ENCODE measurements at places on chromosomes 16 and 17.

DNA sequence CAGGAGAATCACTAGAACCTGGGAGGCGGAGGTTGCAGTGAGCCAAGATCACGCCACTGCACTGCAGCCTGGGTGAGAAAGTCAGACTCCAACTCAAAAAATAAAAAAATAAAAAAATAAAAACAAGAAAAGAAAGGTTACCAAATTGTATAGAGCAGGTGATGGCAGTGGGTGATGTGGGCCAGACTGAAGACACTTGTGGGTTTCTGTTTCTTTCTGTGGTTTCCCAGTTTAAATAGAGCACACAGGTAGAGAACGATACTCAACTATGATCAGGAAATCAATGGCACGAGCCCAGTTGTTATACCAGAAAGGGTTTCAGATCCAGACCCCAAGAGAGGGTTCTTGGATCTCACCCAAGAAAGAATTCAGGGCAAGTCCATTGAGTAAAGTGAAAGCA, 32.6 kb downstream of the NUBP1 start:
- DNase-seq: no peak

DNA sequence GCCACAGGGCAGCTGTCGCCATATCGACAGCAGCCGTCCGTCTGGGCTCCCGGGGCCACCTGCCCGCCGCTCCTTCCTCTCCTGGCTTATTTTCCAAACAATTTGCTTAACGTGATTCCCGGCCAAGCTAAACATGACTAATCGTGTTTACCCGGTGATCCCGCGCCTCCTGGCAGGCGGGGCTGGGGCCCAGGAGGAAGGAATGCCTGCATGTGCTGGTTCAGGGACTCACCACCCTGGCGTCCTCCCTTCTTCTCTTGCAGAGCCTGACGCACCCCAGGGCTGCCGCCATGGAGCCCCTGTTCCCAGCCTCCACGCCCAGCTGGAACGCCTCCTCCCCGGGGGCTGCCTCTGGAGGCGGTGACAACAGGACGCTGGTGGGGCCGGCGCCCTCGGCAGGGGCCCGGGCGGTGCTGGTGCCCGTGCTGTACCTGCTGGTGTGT, 6.1 kb downstream of the SSTR5 start:
- no peak for DNase-seq

DNA sequence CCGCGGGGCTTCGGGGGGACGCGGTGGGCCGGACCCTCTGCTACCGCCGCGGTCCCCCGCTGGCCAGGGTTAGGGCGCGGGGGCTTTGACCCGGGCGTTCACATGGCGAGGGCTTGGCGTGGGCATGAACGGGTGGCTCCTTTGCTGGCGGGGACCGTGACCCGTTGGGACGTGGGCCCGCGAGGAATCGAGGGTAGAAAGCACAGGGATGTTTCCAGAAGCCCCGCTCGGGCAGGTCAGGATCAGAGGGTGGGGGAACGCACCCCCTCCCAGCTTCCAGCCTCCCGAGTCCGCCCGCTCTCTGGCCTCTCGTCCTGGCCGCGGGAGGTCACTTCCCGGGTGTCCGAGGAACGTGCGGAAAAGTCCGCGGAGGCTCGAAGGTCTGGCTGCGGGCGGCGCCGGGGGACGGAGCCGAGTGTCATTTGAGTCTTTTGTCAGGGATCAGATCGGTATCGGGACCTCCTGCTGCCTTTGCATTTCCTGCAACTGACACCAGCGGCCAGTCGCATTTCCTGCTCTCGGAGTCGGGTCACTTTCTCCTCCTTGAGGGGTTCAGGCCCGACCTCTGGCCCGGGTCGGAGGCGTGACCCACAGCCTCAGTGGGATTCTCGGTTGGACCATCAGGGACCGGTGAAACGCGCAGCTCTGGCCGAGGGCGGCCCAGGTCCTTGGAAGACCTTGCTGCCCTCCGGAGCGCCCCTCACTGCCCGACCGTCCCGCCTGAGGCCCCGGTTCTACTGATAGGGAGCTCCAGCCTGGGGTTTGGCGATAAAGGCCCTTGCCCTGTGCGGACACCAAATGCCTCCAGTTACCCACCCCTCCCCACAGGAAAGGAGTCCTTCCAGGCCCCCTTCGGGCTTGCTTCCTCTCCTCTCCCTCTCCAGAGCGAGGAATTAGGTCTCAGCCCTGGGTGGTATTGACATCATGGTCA, 702 bp upstream of the WNT3 start:
- no peak for DNase-seq

DNA sequence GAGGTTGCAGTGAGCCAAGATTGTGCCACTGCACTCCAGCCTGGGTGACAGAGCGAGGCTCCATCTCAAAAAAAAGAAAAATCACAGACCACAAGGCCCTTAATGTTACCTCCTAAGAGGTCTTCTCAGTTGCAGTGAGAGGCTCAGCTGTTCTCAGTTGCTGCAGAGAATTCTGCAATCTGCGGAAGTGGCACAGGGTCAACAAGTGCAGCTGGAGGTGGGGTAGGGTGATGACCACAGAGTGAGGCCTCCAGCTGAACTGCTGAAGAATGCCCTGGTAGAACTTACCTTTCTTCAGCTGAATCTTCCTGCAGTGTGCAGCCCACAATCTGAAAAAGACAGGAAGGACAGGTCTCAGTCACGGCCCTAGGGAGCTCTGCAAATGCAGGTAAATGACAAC, 26.3 kb downstream of the CNTNAP1 start:
- DNase-seq: no peak

DNA sequence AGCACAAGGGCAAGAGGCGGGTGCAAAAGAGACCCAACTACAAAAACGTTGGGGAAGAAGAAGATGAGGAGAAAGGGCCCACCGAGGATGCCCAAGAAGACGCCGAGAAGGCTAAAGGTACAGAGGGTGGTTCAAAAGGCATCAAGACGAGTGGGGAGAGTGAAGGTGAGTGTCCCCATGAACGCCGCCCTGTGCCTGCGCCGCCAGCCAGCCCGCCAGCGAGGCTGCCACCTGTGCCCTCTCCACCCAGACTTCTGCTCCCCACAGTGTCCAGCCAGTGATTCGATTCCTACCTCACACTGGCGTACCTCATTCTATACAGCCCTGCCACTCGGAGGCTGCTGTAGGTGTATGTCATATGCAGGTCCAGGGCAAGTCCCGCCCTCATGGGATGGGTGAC, 58.8 kb downstream of the CLEC16A start:
- DNase-seq: no peak

GRCh38 chr17:69404399-69404798, 10.1 kb upstream of the MAP2K6 start:
- no peak for DNase-seq

- DNase-seq: no peak
Observed at GRCh38 chr17:69593351-69593715, 178.8 kb downstream of the MAP2K6 start.

- DNase-seq: no peak
Observed at GRCh38 chr16:85879975-85880831, 18.8 kb upstream of the IRF8 start.

DNA sequence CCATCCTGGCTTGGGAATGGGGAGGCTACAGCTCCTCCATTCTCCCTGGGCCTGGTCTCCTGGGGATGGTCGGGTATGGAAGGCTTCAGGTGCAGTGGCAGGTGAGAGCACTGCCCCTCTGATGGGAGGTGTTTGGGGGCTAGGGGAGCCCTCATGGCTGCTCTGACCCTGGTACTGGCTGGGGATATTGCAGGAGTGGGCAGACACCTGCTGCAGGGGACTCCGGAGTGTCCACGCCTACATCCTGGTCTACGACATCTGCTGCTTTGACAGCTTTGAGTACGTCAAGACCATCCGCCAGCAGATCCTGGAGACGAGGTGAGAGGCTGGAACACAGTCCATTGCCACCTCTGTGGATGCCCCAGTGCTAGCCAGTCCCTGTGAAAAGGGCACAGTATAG, 8.8 kb downstream of the RASL10B start:
- no peak for DNase-seq

DNA sequence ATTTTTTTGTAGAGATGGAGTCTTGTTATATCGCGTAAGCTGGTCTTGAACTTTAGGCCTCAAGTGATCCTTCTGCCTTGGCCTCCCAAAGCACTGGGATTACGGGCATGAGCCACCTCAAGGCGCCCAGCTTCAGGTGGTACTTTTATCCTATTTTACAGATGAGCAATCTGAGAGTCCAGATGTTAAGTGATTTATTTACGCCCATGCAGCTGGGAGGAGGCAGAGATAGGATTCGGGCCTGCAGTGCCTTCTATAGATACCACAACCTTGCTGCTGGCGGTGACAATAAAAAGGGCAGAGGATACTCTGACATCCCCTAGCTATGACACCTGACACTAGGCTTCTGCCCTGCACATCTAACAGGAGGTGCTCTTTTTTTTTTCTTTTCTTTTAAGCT, 4.3 kb upstream of the KRT12 start:
- DNase-seq: no peak

DNA sequence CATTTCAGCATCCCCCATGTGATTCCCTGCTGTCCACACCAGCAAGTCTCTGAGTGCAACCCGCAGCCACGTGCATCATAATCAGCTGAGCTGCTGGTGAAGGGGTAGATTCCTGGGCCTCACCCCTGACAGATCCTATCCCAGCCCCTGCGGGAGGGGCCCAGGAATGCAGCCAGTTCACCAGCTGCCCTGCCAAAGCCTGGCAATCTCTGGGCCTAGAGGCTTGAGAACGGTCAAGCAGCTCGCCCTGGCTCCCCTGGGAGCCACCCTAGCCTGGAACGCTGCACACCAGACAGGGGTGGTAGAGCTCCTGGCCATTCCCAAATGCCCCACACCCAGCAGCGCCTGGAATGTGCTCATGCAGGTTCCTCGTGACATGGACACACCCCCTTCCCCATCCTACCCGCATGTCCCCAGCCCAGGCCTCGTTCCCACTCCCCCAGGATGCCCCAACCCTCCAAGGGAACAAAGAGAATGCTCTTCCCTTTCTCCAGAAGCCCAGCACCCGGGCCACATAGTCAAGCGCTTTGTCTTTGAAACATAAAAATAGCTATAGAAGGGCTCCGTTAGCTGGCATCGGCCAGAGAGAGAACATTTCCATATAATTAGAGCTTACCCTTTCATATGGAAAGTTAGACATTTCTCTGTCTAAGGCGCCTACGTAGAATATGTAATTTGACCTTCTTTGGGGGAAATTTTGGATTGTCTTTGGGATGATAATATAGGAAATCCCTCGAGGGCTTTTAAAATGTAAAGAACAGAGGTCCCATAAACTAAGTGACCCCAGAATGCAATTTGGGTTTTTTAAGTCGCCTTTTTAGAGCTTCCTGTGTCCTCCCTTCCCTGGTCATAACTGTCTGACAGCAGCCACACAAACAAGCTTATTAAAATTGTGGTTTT, 3.4 kb downstream of the CEP295NL start:
- DNase-seq: peak; percentile 99

DNA sequence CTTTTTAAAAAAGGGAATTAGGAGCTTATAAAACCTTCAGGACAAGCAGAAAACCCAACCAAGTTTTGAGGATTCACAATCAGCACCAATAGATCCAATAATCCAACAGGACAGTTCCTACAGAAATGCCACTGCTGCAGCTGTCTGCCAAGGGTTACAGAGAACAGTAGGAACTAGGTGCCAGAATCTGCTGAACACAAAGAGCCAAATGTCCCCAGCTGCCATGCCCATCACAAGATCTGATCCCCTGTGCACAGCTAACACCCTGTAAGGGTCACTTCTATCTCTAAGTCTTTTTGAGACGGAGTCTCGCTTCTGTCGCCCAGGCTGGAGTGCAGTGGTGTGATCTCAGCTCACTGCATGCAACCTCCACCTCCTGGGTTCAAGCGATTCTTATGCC, 262.3 kb downstream of the STX8 start:
- DNase-seq: no peak

GRCh38 chr17:20103454-20104446, 94.6 kb downstream of the SPECC1 start:
- peak; percentile 76 for DNase-seq

- DNase-seq: no peak
Observed at GRCh38 chr17:34727601-34728000, 148.2 kb downstream of the TMEM132E start.

GRCh38 chr17:55452139-55452790, 30.6 kb upstream of the MMD start:
- no peak for DNase-seq

- DNase-seq: no peak
Observed at GRCh38 chr16:19785512-19786130, 67.5 kb downstream of the IQCK start.

DNA sequence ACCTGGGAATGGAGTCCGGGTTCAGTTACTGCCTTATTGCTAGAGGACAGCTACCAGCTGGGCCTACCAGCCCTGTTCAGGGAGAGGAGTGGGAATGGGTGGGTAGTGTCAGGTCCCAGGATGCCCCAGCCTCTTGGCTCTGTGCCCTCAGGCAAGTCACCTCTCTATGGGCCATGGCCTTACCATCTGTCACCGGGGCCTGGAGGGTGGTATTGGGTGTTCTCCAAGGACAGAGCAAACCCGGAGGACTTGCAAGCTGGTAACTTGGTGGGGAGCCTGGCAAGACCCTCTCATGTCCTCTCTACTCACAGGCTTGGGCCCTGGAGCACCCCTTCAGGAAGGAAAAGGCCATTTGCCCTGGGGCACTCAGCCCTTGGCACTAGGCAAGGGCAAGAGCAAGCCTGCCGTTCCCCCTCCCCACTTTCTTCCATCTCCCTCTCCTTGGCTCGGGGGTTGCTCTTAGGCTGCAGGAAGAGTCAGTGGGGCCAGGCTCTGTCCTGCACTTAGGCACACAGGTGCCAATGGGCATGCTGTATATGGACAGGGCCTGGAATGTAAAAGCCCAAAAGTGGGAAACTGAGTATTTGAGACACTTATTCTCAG, 170.0 kb upstream of the ZNF267 start:
- no peak for DNase-seq

- no peak for DNase-seq
Observed at GRCh38 chr17:74231928-74232907, 18.8 kb downstream of the TTYH2 start.

DNA sequence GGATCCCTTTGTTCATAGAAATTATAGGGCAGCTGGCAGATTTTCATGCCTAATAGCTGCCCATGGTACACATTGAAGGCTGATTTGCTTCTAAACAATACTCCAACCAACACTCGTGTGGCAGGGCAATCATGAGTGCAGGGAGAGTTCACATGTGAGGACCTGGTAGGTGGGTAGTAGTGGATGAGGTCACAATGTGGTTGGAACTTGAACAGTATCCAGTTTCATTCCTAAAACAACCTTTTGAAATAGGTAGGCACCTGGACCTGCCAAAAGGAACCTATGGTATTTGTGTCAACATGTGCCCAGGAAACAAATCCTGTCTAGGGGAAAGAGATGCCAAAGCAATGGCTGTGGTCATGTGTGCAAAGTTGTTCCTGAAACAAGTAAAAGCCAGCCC, 32.8 kb downstream of the CCL4 start:
- DNase-seq: no peak

DNA sequence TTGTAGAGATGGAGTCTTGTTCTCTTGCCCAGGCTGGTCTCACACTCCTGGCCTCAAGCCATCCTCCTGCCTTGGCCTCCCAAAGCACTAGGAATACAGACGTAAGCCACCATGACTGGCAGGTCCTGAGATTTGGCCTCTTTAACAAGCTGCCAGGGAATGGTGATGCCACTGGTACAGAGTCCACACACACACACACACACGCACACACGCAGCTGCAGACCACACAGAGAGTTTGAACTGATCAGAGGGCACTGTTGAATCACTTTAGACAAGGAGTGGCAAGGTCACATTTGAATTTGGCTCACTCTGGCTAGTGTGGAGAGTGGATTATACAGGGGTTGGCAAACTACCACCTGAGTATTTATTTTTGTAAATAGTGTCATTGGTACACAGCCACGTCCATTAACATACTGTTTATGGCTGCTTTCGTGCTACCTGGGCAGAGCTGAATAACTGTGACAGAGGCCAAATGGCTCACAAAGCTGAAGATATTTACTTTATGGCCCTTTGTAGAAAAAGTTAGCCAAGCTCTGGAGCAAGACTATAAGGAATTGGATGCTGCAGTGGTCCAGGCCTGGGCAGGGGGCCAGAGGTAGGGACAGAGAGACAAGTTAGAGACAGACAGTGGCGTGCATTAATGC, 9.9 kb downstream of the ITPRIPL2 start:
- DNase-seq: no peak

Data from foreskin melanocyte (primary cell).